ENCODE measurements at places on chromosomes 3 and 15.

DNA sequence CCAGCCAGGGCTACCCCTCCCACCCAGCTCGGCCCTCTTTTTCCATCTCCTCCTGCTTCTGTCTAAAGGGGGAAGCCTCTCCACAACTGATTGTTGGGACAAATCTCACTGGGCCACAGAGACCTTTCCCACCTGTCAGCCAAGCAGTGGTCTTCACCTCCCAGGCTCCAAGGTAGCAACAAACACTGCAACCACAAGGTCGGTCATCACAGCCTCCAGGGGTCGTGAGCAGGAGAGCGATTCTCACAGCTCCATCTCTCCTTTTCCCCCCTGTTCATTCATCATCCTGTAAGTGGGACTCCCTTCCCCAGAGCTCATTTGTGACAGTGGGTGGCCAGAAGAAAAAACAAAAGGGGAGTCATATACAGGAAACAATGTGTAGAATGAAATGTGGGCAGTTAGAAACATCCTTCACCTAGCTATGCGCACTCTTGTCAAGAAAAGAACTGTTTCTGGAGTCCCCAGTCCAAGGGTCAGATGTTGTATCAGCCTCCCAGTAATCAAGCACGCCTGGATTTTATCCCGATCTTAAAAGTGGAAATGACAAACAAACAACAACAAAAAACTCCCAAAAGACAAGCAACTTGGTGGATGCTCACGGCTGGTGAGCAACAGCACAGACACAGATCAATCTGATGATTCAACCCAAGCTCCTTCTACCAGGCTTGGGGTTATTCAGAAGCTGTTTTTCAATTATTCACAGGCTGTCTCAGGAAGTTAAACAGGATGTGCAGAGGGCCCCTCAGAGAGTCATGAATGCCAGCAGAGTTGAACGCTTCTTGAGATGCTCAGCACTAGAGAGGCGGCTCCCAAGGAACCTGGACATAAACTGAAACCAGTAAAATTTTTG is 22.4 kb downstream of the LYZL4 start:
- DNase-seq, result peak; percentile 13

DNA sequence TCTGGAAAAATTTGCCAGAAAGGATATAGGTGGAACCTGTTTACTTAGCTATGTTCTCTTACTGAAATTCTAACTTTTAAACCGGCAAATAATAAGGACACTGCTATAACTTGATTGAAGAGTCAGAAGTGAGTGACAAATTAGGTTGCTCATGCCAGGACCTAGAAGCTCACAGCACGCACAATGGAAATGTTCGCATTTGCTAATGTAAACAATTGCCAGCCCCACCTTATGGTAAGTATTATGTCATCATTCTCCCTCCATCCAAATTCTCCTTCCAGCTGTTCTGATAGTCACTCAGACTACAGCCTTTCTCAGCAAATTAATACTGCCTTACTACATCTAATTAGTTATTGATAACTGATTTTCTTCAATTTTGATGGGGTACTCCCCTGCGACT is 4.8 kb upstream of the STXBP5L start:
- no peak for DNase-seq

GRCh38 chr3:138948371-138949001 is 1.5 kb downstream of the FOXL2NB start:
- DNase-seq, result no peak

GRCh38 chr3:127990051-127990450 is 62.2 kb upstream of the SEC61A1 start:
- no peak for DNase-seq

GRCh38 chr3:85394424-85394823 is 435.6 kb downstream of the CADM2 start:
- no peak for DNase-seq

- DNase-seq, result no peak
Measured at GRCh38 chr15:48475600-48476395, 144.6 kb downstream of the DUT start.

DNA sequence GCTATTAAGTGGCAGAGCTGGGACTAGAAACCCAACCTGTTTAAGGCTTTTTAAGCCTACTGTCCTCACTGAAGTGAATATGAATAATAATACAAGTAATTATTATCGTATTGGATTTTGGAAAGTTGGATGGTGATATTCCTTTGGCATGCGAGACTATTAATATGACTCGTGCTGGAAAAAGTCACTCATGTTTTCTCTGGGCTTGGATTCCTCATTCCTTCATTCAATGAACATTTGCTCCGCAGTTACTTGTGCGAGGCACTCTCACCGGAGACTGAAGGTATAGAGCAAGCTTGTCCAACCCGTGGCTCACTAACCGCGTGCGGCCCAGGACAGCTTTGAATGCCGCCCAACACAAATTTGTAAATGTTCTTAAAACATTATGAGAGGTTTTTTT is 694 bp downstream of the PLAAT1 start:
- DNase-seq, result no peak

GRCh38 chr3:33277193-33277882 is at the start of gene FBXL2:
Gene FBXL2 (plus strand): TSS chr3:33277442. CDS start chr3:33277513, 71 bp downstream.
- no peak for DNase-seq

- DNase-seq, result no peak
Measured at GRCh38 chr15:41215708-41216107, 14.8 kb downstream of the EXD1 start.

- no peak for DNase-seq
Measured at GRCh38 chr3:112247900-112248299, 46.1 kb downstream of the SLC9C1 start.

DNA sequence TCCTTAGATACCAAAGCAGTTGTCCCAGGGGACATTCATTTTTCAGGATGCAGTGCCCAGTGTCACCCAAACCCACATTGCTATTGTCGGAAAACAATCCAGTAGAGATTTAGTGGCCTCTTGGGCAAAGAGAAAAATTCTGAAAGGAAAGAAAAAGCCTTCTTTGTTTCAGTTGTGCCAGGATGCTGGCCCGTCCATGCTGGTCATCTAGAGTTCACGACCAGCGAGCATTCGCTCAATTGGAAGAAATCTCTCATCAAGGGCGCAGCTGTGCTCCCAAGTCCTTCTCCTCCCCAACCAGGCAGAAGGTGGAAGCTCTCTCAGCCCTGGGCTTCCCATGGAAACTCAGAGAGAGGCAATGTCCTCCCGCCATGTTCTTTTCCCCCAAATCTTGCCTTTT is 123.7 kb downstream of the MTHFS start:
- DNase-seq, result no peak

GRCh38 chr3:188286087-188286513 is 132.1 kb downstream of the LPP start:
- no peak for DNase-seq

DNA sequence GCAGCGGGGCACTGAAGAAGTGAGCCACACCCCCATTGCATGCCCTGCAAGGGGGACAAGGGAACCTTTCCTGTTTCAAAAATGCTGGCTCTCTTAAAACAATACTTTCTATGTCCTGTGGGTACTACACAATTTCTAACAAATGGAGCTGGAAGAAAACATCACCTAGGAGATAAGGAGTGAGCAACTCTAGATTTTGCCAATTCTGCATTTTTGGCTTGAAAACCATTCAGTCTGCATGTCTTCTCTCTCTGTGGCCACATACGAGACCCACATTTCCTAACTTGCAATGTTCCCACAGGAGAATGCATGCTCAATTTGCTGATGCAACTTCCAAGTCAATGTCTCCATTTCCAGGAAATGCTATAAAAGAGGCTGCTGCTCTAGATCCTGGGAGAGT is 662.0 kb downstream of the SQOR start:
- no peak for DNase-seq

DNA sequence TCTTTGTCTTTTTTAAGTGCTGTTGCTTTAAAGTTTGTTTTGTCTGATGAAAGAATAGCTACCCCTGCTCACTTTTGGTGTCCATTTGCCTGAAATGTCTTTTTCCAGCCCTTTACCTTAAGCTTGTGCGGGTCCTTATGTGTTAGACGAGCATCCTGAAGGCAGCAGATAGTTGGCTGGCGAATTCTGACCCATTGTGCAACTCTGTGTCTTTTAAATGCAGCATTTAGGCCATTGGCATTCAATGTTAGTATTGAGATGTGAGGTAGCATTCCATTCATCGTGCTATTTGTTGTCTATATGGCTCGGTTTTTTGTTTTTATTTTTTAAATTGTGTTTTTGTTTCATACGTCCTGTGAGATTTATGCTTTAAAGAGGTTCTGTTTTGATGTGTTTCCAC is 55.0 kb downstream of the ZDHHC19 start:
- DNase-seq, result no peak

DNA sequence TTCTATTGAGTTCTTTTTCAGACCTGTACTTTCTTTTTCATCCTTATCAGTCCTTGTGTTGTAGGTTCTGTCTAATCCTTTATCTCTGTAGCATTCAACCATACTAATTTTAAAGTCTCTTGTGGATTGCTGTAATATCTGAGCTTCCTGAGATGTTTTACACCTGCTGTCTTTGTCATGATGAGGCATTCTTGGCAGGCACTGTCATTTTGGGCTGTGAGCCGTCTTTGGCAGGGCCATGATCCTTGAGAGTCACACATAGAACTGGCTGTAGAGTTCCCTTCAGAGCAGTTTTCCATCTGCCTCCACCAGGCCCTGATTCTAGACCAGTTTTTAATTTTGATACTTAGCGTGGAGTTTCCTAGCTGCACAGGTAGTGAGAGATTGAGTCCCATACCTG is 6.7 kb downstream of the EFCC1 start:
- DNase-seq, result no peak

DNA sequence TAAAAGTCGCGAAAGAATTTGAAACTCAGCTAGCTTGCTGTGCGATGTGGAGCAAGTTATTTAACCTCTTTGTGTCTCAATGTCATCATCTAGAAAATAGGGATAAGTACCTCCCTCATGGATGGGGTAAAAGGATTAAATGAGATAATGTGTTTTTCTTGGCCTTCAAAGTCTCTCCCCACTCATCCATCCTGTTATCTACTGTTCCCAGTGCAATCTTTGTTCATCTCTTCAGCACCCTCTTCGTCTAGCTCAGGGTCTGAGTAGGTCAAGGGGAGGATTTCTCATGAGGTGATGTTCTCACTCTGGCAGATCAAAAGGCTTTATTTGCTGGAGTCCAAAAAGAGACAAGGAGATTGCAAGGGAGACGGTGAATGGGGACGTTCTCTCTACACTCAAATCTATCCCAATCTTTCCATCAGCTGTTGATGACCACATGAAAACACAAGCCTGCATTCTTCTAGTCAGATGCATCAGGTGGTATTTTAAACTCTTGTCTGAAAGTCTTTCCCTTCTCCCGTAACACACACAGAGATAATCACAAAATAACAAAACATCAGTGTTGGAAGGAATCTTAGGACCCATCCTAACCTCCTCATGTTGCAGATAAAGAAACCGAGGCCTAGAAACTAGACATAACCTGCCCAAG is 1.3 kb downstream of the MESD start:
- no peak for DNase-seq

- no peak for DNase-seq
Measured at GRCh38 chr3:155211266-155211665, 82.2 kb downstream of the STRIT1 start.

GRCh38 chr15:36643551-36643950 is 64.1 kb downstream of the CDIN1 start:
- DNase-seq, result no peak

GRCh38 chr15:38864122-38864521 is 299.5 kb upstream of the RASGRP1 start:
- no peak for DNase-seq

DNA sequence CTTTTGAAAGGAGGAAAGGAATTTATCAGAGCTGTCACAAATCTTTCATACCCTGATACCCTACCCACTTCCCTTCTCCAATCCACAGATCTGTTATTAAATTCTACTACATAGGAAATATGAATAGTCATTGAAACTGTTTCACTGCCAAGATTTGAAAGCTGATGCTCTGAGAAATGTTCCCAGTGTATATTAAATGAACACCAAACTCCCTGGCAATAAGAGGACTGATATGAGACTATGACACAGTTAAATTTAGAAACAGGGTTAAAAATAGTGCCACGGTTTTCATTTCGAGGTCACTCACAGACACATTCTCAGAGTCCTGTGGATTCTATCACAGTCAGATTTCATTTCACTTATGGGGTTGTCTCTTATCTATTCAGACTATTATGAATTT is 27.2 kb upstream of the GBE1 start:
- no peak for DNase-seq

GRCh38 chr3:144052275-144052674 is 80.7 kb downstream of the DIPK2A start:
- DNase-seq, result no peak
